ENCODE measurements at places on chromosomes 16 and 17.

DNA sequence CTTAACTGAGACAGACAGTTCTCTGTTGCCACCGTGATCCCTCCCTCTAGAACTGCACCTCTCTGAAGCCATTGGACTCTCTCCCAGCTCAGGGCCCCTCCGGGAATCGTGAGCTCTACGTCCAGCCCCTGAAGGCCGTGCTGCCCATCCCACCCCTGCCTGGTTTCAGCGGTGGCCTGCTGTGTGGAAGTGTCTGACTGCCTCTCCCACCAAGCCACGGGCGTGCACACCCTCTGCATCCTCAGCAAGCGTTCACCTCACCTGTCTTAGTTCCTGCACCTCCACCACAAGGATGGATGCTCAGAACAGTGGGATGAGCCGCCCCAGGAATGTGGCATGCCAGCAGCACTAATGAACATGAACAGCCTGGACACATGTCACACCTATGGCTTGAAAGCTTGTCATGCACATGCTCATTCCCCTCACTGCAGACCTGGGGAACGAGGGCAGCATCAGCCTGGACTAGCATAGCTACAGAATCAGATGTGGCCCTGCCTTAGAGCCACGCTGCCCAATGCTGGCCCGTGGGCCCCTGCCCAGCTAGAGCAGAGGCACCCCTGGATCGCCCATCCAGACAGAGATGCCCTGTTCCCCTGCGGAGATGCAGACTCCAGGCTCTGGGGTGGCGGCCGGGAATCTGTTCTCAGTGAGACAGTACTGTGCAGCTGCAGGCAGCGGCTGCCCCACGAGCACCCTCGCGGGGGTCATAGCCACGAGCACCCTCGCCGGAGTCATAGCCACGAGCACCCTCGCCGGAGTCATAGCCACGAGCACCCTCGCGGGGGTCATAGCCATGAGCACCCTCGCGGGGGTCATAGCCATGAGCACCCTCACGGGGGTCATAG, 73.7 kb upstream of the CHMP6 start:
- DNase-seq = no peak

GRCh38 chr17:33927732-33928133, 327.4 kb upstream of the CCL2 start:
- DNase-seq = no peak

- no peak for DNase-seq
Measured at GRCh38 chr17:6480303-6480675, 36.0 kb downstream of the PIMREG start.

DNA sequence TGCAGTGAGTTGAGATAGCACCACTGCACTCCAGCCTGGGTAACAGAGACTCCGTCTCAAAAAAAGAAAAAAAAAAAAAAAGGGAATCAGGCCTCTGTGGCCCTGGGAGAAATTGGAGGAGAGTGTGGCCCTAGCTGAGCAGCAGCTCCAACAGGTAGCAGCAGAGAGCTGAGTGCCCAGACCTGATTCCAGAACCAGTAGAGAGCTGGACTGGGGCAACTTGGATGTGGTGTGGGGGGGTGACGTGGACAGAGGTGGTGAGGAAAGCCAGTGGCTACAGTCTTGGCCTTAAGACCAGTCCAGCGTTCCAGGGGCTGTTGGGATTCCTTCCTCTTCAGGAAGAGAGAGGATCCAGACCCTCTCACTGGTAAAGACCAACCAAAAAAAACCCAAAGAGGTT, 1.7 kb downstream of the HSPB9 start:
- no peak for DNase-seq

DNA sequence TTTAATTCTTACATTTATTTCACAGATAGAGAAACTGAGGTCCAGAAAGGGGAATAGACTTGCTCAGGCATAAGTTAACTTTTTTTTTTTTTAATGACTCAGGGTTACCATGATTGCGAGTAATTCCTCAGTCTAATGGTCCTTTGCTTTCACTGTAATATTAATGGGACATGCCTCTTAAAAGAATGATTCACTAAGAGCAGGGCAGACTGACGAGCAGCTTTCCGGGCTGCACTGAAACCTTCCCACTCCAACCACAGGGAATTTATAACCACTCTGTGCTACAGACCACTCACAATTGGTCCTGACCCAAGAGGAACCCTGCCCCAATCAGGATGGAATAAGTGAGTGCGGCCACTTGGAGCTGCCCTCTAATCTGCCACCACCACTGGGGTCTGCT, 5.7 kb downstream of the HOXB2 start:
- no peak for DNase-seq

GRCh38 chr17:79976451-79976850, 59.2 kb downstream of the TBC1D16 start:
- DNase-seq = no peak

GRCh38 chr16:28505489-28506137, 1.0 kb downstream of the IL27 start:
- no peak for DNase-seq

DNA sequence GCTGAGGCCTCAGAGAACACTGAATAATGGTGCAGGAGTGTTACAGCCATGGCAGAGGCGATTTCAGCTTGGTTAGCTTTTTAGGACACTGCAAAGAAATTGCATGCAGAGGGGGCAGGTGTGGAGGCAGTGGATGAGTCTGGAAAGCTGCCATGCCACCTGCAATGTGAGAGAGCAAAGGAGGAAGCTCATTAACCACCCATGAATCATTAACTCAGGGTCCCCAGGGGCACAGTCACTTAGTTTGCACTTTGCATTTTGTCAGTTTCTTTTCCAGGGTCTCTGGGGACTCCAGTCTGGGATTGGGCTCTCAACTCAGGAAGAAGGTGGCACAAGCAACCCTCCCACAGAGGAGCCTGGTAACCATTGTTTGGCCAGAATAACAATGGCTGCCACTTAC, 132.9 kb downstream of the USP31 start:
- no peak for DNase-seq

DNA sequence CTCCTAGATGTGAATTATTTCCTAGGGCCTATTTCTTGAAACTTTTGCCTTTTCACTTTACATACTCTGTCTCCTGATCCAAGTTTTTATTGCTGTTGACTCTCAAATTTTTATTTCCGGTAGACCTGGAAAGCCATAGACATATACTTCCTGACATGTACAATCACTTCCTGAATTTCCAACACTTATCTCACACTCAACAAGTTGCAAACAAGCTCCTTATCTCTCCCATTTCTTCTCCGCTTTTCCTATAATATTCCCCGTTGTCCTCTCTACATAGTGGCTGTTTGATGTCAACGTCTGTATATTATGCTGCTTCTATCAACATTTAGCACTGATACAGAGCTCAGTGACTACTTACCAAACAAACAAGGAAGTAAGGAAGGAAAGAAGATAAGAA, 59.3 kb downstream of the IKZF3 start:
- no peak for DNase-seq

GRCh38 chr17:77579682-77580081, 378.8 kb upstream of the TNRC6C start:
- no peak for DNase-seq

GRCh38 chr17:65544672-65545071, 16.8 kb downstream of the AXIN2 start:
- DNase-seq = no peak

DNA sequence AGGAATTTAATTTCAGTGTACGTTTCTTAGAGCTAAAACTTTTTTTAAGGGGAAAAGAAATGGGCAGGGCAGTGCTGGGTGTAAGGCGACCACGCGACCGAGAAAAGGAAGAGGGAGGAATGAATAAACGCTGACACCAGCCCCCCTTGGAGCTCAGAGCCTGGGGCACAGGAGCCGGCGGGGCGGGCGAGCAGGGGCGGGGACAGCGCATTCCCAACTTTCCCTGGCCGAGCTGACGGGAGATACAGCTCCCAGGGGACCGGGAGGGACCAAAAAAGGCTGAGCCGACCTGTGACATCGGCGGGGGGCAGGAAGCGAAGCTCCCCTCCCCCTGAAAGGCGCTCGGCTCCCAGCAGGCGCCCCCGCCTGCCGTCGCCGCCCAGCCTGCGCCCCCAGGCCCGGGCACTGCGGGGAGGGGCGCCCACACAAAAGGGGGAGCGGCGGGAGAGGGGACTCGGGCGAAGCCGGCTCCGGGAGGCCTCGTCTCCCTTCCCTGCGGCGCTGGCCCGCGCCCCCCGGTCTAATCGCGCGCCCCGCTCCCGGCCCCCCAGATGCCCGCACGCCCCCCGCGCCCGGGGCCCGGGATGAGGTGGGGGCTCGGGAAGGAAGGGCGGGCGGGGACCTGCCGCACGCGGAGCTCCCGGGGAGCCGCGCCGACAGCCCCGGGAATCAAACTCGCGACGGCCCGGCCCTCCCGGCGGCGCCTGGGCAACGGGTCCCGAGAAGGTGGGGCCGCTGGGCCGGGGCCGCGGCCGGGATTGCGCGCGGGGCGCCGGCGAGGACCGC, 622 bp downstream of the CUEDC1 start:
- DNase-seq = no peak

DNA sequence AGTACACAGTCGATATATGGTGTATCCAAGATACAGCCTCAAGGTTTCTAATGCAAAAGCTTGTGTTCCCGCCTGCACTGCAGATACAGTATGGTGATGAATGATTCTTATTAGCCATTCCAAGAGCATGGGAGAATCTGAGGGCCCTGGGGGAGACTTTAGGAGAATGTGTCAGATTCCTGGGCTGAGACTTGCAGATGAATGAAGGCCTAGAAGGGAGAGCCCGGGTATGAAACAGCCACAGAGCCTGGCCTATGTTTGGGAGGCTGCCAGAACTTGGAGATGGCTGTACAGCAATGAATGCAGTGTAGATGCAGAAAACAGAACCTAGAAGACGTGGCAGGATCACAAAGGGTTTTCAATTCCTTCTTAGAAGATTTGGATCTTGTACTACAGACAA, 510.7 kb downstream of the HAPSTR1 start:
- DNase-seq = no peak

GRCh38 chr17:3889325-3890012, 3.4 kb downstream of the CAMKK1 start:
- DNase-seq = no peak

DNA sequence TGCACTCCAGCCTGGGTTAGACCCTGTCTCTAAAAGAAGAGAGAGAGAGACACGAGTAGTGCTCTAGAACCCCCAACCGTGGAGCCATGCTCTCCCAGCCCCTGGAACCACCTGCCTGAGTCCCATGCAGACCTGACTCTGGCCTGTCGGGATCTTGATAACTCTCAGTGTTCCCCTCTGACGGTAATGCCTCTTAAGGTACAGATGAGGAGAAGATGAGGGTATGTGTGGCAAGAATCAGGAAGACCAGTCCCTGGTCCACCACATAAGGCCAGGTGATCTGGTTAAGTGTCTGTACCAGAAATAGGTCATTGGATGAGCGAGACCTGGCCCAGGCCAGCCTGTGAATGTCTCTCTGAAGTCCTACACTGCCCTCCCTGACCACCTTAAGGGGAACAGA, 18.4 kb downstream of the OSBPL7 start:
- no peak for DNase-seq
